Fibroblast of lung (primary cell): ENCODE measurements at places on chromosomes 12 and 14. TPM values are rescaled to one million over a fixed set of nuclear protein-coding genes. Genes with fewer than 3 reads are reported as not detected.

DNA sequence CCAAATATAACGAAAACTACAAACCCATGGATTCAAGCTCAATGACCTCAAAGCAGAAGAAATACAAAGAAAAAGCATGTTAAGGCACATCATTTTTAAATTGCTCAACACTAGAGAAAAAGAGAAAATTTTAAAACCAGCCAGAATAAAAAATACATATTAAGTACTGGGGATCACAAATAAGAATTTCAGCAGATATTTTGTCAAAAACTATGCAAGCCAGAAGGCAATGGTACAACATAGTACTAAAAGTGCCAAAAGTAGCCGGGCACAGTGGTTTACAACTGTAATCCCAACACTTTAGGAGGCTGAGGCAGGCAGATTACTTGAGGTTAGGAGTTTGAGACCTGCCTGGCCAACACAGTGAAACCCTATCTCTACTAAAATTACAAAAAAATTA lies 10.2 kb downstream of the SGPP1 start:
- peak; percentile 32 for DNase-seq

Gene FUT8
- total RNA-seq: 95.8 and 105 TPM in 2 replicates

GRCh38 chr14:22460461-22461195 lies 128.4 kb downstream of the DAD1 start:
- peak; percentile 21 for DNase-seq

DNA sequence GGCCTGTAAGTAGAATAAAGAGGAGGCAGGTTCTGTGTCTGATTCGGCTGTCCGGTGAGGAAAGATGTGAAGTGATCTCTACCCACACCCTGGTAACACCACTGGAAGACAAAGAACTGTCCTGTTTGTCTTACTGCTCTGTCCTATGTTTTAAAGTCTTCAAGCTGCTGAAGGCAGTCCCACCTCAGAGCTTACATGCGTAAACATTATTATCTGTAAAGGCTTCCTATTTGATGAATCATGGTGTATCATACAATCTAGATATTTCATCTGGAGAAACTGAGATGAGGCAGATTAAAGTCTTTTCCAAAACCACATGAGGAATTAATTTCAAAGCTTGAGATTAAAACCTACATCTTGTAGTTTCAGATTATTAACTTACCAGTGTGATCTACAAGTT lies 427.6 kb downstream of the ZFP36L1 start:
- DNase-seq: peak; percentile 56

Gene MMP19
- total RNA-seq: 3.3 and 7.1 TPM in 2 replicates

DNA sequence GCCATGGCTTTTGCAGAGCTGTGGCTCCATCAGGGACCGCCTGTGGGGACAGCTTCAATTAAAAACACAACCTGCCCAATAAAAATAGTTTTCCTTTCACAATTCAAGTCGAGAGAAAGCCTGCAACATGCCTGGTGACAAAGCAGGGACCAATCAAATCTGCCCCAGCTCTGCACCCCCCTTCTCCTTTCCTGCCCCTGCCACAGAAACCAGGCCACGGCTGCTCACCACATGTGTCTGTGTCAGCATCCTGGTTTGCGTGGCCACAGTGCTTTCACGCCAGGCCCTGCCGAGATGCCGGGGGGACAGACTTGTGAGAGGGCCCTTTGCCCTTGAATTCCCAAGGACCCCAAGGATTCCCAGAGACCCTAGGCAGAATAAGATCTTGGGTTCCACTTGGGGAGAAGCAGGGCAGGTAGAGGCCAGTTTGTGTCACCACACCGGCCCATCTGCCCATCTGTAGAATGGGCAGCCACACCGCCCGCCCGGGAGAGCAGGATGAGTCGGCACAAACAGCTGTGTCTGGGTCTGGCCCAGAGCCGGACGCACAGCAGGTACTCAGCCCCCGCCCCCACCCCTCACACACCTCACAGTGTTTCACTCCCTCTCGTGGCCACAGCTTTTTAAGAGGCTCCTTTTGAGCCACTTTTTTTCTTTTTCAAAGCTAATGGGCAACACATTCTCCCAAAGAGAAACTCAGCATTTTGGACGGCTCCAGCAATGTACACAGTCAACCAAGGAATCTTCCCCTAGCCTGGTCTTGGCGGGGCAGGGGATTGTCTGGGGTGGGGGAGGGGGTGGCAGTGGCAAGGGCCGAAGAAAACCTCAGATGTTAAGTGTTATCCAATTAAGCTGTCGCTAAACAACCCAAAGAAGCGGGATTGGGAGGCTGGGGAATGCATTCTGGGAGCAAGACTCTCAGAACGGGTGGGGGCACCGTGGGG lies 41.5 kb downstream of the BCL11B start:
- peak; percentile 11 for DNase-seq

DNA sequence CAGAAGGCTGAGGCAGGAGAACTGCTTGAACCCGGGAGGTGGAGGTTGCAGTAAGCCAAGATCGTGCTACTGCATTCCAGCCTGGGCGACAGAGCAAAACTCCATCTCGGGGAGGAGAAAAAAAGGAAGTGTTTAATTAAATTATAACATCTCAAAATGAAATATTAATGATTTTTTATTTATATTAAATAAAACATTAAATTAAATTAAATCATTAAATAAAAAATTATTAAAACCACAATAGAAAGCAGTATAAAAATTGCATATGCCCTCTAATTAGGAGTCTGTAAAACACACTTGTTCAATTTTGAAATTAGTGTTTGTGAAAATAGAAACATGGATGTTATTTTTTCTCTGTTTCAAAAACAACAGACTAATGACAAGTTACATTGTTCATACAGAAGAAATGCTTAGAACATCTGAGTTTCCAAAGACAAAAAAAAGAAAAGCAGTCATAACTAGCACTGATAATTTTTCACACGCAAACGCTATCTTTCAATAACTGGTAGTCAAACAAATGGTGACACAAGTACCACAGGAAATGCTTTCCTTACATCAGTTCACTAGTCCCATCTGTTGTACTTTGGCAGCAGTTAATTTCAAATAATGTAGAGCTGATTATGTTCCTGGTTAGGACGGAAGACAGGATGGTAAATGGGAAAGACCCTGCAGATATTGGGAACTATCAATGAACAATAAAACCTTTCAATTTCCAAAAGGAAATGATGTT lies 54.9 kb downstream of the HECTD4 start:
- no peak for DNase-seq
